PC-3 (cell line): ENCODE measurements at places on chromosomes 2 and 18.

GRCh38 chr18:9779630-9780029, 71.5 kb downstream of the RAB31 start:
- H3K36me3 ChIP-seq, result no peaks in the 10 kb centered on the region
- no peak overlapping the region for H3K4me3 ChIP-seq
- H3K27ac ChIP-seq, result 0 out of 2 replicates have a peak overlapping the region, but pooled peaks have one; percentile 17
- DNase-seq, result peak; percentile 81

DNA sequence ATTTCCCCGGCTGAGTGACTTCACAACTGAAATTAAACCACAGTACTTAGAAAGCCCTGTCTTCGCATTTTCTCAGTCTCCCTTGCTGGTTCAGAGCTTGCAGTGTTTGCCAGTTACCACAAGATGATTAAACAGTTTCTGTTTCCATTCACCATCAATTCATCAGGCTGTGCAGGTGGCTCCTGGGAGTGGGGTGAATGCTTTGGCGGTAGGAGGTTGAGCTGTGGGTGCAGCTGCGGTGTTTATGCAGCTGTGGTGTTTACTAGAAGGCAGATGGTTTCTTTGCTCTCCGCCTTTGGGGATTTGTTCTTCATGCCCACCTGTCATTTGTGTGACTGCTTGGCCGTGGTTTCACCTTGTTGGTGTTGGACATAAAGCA, 16.1 kb downstream of the ACOXL start:
- no peaks in the 10 kb centered on the region for H3K36me3 ChIP-seq
- H3K27me3 ChIP-seq, result no peaks in the 10 kb centered on the region
- H3K4me3 ChIP-seq, result peak overlapping the region; percentile 49
- peak overlapping the region; percentile 89 for H3K27ac ChIP-seq

DNA sequence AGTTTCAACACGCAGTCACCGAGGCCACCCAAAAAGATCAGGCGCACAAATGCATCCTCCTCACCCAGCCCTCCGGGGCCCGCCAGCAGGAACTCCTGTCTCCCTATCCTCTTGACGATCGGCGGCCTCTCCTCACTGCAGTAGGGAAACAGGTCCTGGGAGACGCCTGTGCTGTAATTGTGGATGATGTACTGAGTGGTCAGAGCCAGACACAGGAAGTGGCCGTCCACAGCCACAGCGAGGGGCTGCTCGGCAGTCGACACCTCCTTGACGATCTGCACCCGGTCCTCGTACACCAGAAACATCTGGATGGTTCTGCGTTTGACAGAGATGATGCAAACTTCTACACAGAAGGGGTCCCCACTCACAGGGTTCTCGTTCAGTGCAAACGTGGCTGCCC, 22.0 kb downstream of the TGFBRAP1 start:
- H3K4me3 ChIP-seq, result no peak overlapping the region
- no peak overlapping the region for H3K27ac ChIP-seq

DNA sequence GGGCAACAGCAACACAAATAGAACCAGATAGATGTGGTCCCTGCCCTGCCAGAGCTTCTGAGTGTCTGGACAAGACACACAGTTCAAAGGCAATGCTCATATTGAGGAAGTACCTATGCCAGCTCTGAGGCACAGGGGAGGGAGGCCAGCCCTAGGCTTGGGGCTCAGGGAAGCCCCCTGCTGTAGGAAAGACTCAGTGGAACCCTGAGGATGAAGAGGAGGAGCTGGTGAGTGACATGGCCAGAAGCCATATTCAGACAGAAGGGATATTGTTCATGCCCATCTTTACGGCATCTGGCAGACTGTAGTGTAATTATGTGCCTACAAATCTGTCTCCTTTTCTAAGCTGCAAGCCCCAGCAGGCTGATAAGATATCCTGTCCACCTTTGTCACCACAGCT, 8.8 kb downstream of the SIGLEC15 start:
- no peak overlapping the region for H3K4me3 ChIP-seq
- H3K27ac ChIP-seq, result no peak overlapping the region
- peaks cover 4% of the 10 kb centered on the region; the same call in 1 of the 2 replicates for H3K4me1 ChIP-seq
- H3K36me3 ChIP-seq, result no peaks in the 10 kb centered on the region
- H3K27me3 ChIP-seq, result no peaks in the 10 kb centered on the region

DNA sequence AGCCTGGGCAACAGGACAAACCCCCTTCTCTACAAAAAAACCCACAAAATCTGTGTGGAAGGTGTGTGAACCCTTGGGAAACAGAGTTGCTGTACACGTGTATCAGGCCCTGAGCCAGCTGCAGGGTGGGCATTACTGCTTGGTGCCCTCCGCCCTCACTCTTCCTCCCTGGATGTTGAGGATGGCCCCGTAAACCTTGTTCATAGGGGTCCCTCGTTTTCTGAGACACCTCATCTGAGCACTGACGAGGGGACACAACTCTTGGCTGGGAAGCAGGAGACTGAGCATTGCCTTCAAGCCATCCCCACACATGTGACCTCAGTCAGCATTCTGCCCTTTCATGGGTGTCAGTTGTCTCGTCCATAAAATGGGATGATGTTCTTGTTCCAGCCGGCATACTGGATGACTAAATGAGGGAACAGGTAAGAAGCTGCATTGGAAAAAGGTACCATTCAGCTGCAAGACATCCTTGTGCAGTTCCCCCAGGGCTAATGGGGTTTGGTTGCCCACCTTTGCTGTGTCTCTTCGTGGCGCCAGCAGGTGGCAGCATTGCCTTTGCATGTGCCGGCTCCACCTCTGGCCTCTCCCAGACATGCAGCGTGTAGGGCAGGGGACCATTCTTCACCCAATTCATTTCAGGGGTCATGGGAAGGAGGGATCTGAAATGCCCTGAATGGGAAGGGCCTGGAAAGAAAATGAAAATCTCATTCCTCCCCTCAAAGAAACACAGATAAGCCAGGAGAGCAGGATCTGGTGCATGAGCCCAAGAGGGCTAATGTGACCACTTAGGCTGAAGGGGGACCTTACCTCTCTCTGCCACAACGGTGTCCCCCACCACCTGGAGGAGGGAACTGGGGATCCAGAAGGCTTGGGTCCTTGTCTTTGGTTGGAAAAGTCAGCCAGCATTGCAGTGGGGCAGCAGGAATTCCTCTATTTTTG, 36.4 kb upstream of the HAAO start:
- peak; percentile 76 for DNase-seq
- no peaks in the 10 kb centered on the region for H3K36me3 ChIP-seq
- H3K4me1 ChIP-seq, result peaks cover 12% of the 10 kb centered on the region
- H3K27ac ChIP-seq, result no peak overlapping the region
- H3K27me3 ChIP-seq, result no peaks in the 10 kb centered on the region

- no peak for DNase-seq
- peaks cover 3% of the 10 kb centered on the region; the same call in 1 of the 2 replicates for H3K36me3 ChIP-seq
- no peaks in the 10 kb centered on the region for H3K27me3 ChIP-seq
- H3K27ac ChIP-seq, result peak overlapping the region; percentile 92
- H3K4me1 ChIP-seq, result peaks cover 87% of the 10 kb centered on the region
These were observed 9.8 kb downstream of the SERTAD2 start for GRCh38 chr2:64643838-64644457.

DNA sequence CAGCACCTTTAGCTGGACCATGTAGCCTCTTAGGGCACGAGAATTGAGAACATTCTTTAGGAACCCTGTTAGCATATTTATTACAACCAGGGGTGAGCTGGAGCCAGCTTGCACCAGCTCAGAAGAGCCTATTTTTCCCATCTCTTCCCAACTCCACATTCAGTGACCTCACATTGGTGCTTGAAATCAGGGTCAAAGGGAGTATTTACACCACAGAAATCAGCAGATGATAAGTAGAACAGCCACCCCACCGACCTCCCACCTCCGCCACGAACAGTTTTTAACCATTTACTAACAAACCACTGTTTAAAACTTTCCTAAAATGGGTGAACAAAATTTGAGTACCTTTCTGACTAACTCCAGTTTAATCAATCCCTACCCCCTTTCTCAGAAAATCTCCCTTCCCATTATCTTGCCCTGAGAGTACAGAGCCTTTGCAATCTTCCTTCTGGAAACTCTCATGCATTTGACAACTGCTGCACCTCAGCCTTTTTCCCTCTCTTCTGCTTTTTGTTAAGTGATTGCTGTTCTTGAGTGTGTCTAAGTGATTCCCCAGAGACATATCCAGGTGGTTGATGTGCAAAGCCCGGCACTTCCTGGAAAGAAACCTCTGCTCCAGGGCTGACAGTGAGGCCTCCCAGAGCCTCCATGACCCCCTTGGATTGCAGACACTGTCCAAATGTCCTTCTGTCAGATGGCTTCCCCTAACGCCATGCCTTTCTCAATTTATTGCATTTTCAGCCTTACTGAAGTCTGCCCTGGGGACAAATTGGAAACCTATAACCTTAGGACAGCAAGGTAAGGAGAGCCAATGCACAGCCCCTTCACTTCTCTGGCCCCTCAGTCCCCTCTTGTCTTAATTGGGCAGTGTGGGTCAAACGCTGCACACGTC, 389.5 kb upstream of the TNP1 start:
- DNase-seq, result no peak
- H3K27me3 ChIP-seq, result no peaks in the 10 kb centered on the region
- H3K4me1 ChIP-seq, result no peaks in the 10 kb centered on the region
- H3K4me3 ChIP-seq, result no peak overlapping the region
- no peaks in the 10 kb centered on the region for H3K36me3 ChIP-seq

GRCh38 chr2:59288771-59289170, 1047.6 kb upstream of the FANCL start:
- no peaks in the 10 kb centered on the region for H3K4me1 ChIP-seq
- no peak overlapping the region for H3K4me3 ChIP-seq
- no peak overlapping the region for H3K27ac ChIP-seq
- H3K36me3 ChIP-seq, result no peaks in the 10 kb centered on the region

GRCh38 chr2:94999431-94999883, 26.1 kb upstream of the MAL start:
- H3K27ac ChIP-seq, result no peak overlapping the region
- no peaks in the 10 kb centered on the region for H3K36me3 ChIP-seq
- no peak for DNase-seq

GRCh38 chr18:54532222-54532621, 58.8 kb upstream of the DYNAP start:
- no peaks in the 10 kb centered on the region for H3K4me1 ChIP-seq
- H3K27me3 ChIP-seq, result 0 out of 2 replicates have a peak, but pooled peaks cover 13% of the 10 kb centered on the region
- H3K4me3 ChIP-seq, result no peak overlapping the region
- H3K27ac ChIP-seq, result no peak overlapping the region
- H3K36me3 ChIP-seq, result no peaks in the 10 kb centered on the region

- H3K27me3 ChIP-seq, result no peaks in the 10 kb centered on the region
- no peaks in the 10 kb centered on the region for H3K36me3 ChIP-seq
- H3K27ac ChIP-seq, result peak overlapping the region; percentile 100
These were observed 30.3 kb upstream of the B3GNT7 start for GRCh38 chr2:231364961-231365810.

GRCh38 chr18:61528961-61529360, 195.7 kb downstream of the CDH20 start:
- no peaks in the 10 kb centered on the region for H3K36me3 ChIP-seq
- DNase-seq, result no peak
- H3K4me1 ChIP-seq, result no peaks in the 10 kb centered on the region
- H3K4me3 ChIP-seq, result no peak overlapping the region
- H3K27ac ChIP-seq, result no peak overlapping the region

DNA sequence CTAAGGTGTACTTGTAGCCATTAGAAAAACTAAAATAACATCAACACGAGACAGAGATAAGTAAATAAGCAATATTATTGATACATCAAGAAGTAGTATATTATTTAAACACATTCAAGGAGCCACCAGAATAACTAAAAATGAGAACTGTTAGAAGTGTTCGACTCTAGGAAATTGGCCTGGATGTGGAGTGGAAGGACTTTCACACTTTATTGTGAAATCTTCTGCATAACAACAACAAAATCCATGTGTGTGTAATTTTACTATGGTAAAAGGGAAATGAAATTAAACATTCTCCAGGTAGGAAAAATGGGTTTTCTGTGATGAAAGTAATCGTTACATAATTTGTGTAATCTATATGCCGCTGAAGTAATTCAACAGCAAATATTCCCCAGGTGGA, 96.3 kb upstream of the RNF152 start:
- no peak for DNase-seq
- H3K36me3 ChIP-seq, result no peaks in the 10 kb centered on the region
- no peaks in the 10 kb centered on the region for H3K27me3 ChIP-seq

- H3K4me3 ChIP-seq, result no peak overlapping the region
- no peaks in the 10 kb centered on the region for H3K4me1 ChIP-seq
- H3K27me3 ChIP-seq, result no peaks in the 10 kb centered on the region
- no peak for DNase-seq
These were observed 43.3 kb upstream of the ZFP36L2 start for GRCh38 chr2:43269706-43270105.

DNA sequence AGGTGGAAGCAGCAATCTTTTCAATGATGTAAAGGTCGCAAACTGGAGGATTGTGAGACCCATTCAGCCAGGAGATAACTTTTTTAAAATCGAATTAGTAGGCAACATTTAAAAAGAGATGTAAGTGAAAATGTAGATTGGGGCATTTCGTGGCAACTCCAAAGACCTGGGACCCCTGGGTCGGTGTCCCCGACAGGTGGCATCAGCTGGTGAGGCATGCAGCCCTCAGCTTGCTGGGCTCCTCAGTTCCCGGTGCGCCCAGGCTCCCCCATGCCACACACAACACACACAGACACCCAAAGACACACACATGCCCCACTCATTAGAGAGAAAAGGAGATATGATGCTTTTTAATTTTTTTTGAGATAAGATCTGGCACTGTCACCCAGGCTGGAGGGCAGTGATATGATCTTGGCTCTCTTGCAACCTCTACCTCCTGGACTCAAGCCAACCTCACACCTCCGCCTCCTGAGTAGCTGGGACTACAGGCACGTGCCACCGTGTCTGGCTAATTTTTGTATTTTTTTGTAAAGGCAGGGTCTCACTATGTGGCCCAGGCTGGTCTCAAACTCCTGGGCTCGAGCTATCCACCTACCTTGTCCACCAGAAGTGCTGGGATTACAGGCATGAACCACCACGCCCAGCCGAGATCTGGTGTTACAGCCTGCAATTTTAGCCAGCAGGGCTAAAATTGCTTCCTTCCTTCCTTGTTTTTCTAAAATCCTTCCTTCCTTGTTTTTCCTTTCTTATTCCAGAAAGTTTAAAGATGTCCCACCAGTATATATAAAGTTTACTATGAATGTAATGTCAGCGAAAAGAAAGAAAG, 122.6 kb upstream of the EPAS1 start:
- no peak overlapping the region for H3K27ac ChIP-seq
- peaks cover 29% of the 10 kb centered on the region for H3K4me1 ChIP-seq
- H3K36me3 ChIP-seq, result no peaks in the 10 kb centered on the region

GRCh38 chr2:137969418-137969765, 5.1 kb downstream of the HNMT start:
- no peak overlapping the region for H3K4me3 ChIP-seq
- H3K27ac ChIP-seq, result peak overlapping the region; percentile 75
- H3K36me3 ChIP-seq, result no peaks in the 10 kb centered on the region
- peak; percentile 94 for DNase-seq
- H3K4me1 ChIP-seq, result peaks cover 46% of the 10 kb centered on the region

DNA sequence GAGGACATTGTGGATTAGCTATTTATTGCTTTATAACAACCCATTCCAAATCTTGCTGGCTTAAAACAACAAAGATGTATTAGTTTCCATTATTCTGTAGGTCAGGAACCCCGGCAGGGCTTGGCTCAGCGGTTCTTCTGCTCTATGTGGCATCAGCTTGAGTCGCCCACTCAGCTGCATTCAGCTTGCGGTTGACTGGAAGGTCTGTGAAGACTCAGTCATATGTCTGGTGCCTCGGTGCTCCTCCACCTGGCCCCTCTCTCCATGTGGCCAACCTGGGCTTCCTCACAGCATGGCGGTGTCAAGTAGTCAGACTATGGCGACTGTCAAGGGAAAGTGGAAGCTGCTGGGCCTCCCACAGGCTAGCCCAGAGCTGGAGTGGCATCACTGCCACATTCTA, 48.6 kb downstream of the EMILIN2 start:
- H3K4me1 ChIP-seq, result peaks cover 21% of the 10 kb centered on the region
- no peak overlapping the region for H3K27ac ChIP-seq
- H3K36me3 ChIP-seq, result no peaks in the 10 kb centered on the region
- no peaks in the 10 kb centered on the region for H3K27me3 ChIP-seq

- H3K4me1 ChIP-seq, result no peaks in the 10 kb centered on the region
- H3K36me3 ChIP-seq, result no peaks in the 10 kb centered on the region
- H3K27ac ChIP-seq, result no peak overlapping the region
- H3K4me3 ChIP-seq, result no peak overlapping the region
- no peak for DNase-seq
- H3K27me3 ChIP-seq, result 0 out of 2 replicates have a peak, but pooled peaks cover 8% of the 10 kb centered on the region
These were observed 7.4 kb upstream of the ANKRD62 start for GRCh38 chr18:12086249-12086648.
